Lung (tissue), 17 donors: ENCODE measurements at places on chromosomes 12 and 14.
A peak's percentile ranks its signal among the peaks of the same experiment; 100 is the strongest.

GRCh38 chr12:108622421-108622820 is 11.3 kb downstream of the SELPLG start:
- no peak overlapping the region for H3K27ac ChIP-seq
- H3K4me3 ChIP-seq, result no peak overlapping the region
- no peaks in the 10 kb centered on the region for H3K36me3 ChIP-seq
- no peaks in the 10 kb centered on the region for H3K27me3 ChIP-seq
- peak; percentile 71 for DNase-seq

- H3K4me1 ChIP-seq, result peaks cover 8% of the 10 kb centered on the region
- no peaks in the 10 kb centered on the region for H3K27me3 ChIP-seq
- no peaks in the 10 kb centered on the region for H3K36me3 ChIP-seq
- H3K4me3 ChIP-seq, result no peak overlapping the region
These were observed 17.5 kb downstream of the MED13L start for GRCh38 chr12:116259800-116260577.

GRCh38 chr14:80992580-80992979 is 37.2 kb downstream of the TSHR start:
- no peaks in the 10 kb centered on the region for H3K36me3 ChIP-seq
- DNase-seq, result no peak
- no peak overlapping the region for H3K27ac ChIP-seq
- H3K4me1 ChIP-seq, result no peaks in the 10 kb centered on the region

GRCh38 chr12:101018540-101018939 is 191.5 kb downstream of the SLC5A8 start:
- no peak overlapping the region for H3K4me3 ChIP-seq
- DNase-seq, result peak; percentile 2
- H3K36me3 ChIP-seq, result no peaks in the 10 kb centered on the region
- H3K27ac ChIP-seq, result no peak overlapping the region
- H3K27me3 ChIP-seq, result no peaks in the 10 kb centered on the region

- H3K4me3 ChIP-seq, result no peak overlapping the region
- H3K4me1 ChIP-seq, result no peaks in the 10 kb centered on the region
- H3K36me3 ChIP-seq, result no peaks in the 10 kb centered on the region
- DNase-seq, result no peak
- H3K27me3 ChIP-seq, result no peaks in the 10 kb centered on the region
These were observed 131.1 kb downstream of the PRKCH start for GRCh38 chr14:61452452-61452851.

GRCh38 chr12:119363037-119363436 is 28.5 kb downstream of the CCDC60 start:
- H3K36me3 ChIP-seq, result no peaks in the 10 kb centered on the region
- H3K27ac ChIP-seq, result no peak overlapping the region
- H3K4me1 ChIP-seq, result no peaks in the 10 kb centered on the region

DNA sequence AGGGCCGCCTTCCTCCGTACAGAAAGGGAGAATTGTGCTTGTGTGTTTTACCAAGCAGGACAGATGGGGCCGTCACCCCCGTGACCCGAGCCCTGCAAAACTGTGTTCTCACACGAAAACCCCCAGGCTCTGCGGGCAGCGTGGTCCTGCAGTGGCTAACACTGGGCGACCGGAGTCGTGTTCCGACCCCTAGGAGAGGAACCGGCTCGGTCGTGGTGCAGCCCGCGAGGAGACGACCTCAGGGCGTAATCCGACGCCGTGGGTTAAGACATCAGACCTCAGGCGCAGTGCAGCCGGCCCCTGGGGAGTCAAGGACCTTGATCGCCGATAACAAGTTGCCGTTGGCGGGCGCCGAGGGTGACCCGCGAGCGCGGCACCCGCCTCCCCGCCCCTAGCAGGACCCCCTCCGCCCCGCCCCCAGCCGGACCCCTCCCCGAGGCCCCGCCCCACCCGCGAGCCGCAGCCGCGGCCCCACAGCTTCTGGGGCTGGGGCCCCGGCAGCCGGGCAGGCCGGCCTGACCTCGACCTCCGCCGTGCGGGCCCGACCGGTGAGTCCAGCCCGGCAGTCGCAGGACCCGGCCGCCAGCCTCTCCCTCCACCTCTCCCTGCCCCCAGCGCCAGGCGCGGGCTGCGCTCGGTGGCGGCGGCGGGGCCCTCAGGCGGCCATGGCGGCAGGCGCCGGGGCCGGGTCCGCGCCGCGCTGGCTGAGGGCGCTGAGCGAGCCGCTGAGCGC is at the start of gene CHPT1:
Gene CHPT1, plus strand, starts transcription at position 444 of the 733 bp plus-strand sequence. Its CDS starts 222 bp downstream, at position 666.
- H3K4me1 ChIP-seq, result peaks cover 5% of the 10 kb centered on the region
- peak within 1 kb of the TSS; percentile 97 for H3K27ac ChIP-seq
- peak; percentile 75 for DNase-seq
- H3K36me3 ChIP-seq, result no peaks in the 10 kb centered on the region
- no peaks in the 10 kb centered on the region for H3K27me3 ChIP-seq

GRCh38 chr14:103131580-103131979 is 8.3 kb downstream of the TNFAIP2 start:
- H3K4me3 ChIP-seq, result no peak overlapping the region
- DNase-seq, result no peak
- peaks cover 7% of the 10 kb centered on the region for H3K4me1 ChIP-seq
- no peaks in the 10 kb centered on the region for H3K36me3 ChIP-seq
- no peaks in the 10 kb centered on the region for H3K27me3 ChIP-seq

DNA sequence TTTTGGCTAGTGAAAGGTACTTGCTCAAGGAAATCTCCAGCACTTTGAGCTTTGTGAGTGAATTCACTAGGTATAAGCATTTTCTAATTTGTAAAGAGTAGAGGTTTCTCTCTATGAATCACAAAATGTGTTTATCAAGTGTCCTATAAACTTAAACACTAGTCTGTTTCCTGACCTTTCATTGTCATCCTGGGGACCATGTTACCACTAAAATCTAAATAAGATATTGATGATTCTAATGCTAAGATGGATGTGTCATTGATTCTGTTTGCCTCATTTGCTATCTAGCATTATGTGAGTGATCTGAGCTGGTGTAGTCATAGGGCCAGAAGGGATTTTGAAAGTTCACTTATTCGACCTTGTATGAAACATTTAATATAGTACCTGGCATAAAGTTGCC is 80.4 kb upstream of the DNM1L start:
- H3K27ac ChIP-seq, result no peak overlapping the region
- H3K4me3 ChIP-seq, result no peak overlapping the region
- H3K4me1 ChIP-seq, result no peaks in the 10 kb centered on the region

DNA sequence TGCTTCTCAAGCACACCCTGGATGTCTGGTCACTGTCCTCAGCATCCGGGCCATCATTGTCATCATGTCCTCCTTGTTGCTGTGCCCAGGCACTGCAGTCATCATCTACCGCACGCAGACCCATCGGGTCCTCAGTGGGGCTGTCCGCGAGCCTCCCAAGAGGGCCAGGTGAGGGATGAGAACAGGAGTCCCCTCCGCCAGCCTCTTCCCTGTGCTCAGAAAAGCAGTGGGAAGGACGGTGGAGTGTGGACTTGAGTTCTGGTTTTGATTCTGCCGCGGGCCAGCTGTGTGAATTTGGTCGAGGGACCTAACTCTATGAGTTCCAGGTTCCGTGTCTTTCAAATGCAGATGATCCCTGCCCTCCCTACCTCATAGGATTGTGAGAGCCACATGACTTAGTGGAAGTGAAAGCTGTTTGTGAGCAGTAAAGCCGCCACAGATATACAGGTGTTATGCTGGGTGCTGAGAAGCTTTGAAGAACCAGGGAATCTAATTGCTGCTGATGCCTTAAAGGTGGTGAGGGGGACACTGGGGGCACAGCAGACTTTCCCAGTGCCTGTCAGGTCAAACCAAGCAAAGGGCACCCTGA is 122.9 kb upstream of the RAP1B start:
- no peaks in the 10 kb centered on the region for H3K27me3 ChIP-seq
- no peaks in the 10 kb centered on the region for H3K36me3 ChIP-seq
- no peak overlapping the region for H3K4me3 ChIP-seq
- no peaks in the 10 kb centered on the region for H3K4me1 ChIP-seq
- H3K27ac ChIP-seq, result no peak overlapping the region

GRCh38 chr12:3071107-3071506 is 6.1 kb upstream of the TSPAN9 start:
- no peak overlapping the region for H3K4me3 ChIP-seq
- no peak overlapping the region for H3K27ac ChIP-seq
- H3K27me3 ChIP-seq, result no peaks in the 10 kb centered on the region
- H3K36me3 ChIP-seq, result no peaks in the 10 kb centered on the region
